ENCODE measurements at places on chromosomes 11 and 22. TPM values are rescaled to one million over a fixed set of nuclear protein-coding genes. Genes with fewer than 3 reads are reported as not detected.

The OR5B21 gene
- total RNA-seq: not detected

DNA sequence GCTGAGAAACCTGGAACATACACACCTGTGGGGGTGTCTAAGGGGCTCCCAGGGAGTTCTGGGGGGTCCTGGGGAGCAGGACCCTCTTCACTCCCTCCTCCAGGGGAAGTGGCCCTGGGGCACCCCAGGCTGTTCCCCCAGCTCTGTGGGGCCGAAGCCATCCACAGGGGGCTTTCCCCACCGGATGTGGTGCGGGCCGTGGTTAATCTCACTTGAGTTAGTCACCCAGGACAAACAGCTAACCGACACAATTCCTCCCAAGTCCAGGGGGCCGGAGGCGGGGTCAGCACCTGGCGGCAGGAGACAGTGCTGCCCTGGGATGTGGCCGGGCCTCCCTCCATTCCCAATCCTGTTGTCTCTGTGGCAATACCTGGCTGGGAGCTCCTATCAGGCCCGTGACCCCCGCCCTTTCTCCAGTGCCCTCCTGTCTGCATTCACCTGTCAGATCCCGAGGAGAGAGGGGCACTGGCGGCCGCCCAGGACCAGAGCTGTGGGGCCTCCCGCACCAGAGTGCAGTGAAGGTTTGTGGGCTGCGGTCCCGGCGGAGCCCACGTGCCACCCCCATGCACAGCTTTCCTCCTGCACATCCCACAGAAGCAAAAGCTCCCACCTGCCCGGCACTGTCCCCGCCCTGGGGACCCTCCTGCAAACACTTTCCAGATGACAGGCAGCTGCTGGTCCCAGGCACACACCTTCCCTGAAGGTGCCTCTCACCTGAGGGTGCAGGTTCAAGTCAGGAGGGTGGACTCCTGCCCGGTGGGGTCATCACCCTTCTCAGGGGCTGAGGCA is 5.2 kb upstream of the MUC5AC start:
- no peak for DNase-seq

DNA sequence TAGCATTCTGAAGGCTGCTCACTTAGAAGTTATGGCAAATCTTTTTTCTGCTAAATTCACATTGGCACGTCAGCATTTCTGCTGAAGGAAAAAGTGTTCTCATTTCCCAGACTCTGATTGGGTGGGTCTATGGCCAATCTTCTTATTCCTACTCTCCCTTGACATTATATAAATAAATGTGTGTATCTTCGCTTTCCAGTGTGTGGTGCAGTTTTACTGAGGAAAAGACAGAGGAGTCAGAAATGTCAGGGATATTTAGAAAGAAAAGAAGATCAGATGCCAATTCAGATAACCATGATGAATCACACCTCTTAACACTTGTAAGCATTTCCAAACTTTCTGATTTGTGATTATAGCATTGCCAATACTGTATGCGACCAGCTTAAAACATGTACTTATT is 3.2 kb upstream of the BDNF start:
- no peak for DNase-seq

DNA sequence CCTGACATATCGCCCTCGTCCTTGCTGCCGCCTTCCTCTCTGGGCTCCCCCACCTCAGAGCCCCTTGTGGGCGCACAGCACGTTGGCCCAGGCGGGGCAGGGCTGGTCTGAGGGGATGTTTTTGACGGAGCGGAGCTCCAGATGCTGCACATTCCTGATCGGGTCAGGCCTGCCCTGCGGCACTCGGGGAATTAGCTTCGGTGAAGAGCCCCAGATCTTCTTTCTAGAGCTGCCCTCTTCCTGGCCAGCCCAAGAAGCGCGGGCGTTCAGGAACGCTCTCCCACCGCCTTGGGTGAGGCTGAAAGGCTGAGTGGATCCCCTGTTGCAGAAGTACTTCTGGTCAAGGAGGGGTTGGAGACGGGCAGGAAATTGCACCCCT is 12.1 kb downstream of the YPEL4 start:
- no peak for DNase-seq
